Endothelial cell of umbilical vein (primary cell): ENCODE measurements at places on chromosomes 11 and 22. TPM values are rescaled to one million over a fixed set of nuclear protein-coding genes. Genes with fewer than 3 reads are reported as not detected.

SUN2 gene
- total RNA-seq, result 133 and 137 TPM in 2 replicates

HBG2 gene
- not detected in 2 replicates for total RNA-seq

CBX6 gene
- 60.9 and 62.6 TPM in 2 replicates for total RNA-seq

GGT5 gene
- total RNA-seq, result 35.1 and 45.9 TPM in 2 replicates

CADM1 gene
- 2.6 and 2.9 TPM in 2 replicates for total RNA-seq

BIK gene
- total RNA-seq, result 0.49 TPM in 1 of 2 replicates, not detected in the other
